ENCODE measurements at places on chromosomes 6 and 20.

GRCh38 chr6:80771941-80772340 is 665.5 kb downstream of the BCKDHB start:
- no peak for DNase-seq

DNA sequence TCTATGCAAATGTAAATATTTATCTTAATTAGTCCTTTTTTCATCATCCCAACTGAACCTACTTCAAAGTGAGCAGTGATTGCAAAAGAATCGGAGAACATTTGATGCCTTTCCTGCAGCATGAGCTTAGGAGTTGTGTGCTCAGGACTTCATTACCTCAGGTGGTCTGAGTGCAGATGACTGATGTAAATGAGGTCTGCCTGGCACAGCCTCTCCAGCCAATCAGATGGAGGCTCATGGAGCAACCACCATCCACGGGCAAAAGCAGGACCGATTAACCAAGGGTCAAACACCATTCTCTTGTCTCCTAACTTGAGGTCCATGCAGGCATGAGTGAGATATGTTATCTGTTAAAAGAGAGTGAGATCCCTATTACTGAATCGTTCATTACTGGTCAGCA is 165.7 kb upstream of the CARMIL1 start:
- DNase-seq = no peak

DNA sequence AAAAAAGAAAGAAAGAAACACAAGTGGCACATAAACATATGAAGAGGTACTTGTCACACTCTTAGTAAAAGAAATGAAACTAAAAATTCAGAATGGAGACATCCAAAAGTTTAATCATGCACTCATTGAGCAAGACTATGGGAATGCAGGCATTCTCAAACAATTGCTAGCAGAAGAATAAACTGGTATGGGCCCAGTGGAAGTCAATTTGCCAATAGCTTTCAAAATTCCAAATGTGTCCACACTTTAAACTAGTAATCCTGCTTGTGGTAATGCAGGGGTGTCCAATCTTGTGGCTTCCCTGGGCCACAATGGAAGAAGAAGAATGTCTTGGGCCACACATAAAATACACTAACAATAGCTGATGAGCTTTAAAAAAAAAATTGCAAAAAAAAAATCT is 97.4 kb downstream of the EPB41L2 start:
- DNase-seq = no peak

DNA sequence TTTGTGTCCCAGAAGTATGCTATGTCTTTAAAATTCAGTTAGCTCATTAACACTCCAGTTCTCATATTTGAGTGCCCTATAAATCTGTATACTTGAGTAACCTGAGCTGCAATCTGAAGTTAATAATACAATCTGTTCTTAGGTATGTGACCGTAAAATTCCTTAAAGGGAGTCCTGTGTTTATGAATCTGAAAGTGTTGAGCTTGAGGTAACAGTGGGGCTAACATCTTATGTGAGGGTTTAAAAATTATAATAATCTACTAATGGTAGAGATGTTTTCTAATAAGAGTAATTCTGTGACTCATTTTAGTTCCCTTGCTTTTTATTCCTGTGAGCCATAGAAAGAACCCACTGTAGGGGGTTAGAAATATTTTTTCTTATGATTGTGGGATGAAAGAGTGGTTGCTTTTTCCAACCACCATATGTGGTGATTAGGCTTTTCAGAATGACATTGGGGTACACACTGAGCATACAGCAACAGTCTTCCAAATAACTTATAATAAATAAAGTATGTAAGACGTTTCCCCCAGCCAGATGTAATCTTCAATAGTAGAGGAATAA is 121.2 kb downstream of the BCKDHB start:
- DNase-seq = no peak

GRCh38 chr6:15324427-15324985 is 78.6 kb downstream of the JARID2 start:
- no peak for DNase-seq

DNA sequence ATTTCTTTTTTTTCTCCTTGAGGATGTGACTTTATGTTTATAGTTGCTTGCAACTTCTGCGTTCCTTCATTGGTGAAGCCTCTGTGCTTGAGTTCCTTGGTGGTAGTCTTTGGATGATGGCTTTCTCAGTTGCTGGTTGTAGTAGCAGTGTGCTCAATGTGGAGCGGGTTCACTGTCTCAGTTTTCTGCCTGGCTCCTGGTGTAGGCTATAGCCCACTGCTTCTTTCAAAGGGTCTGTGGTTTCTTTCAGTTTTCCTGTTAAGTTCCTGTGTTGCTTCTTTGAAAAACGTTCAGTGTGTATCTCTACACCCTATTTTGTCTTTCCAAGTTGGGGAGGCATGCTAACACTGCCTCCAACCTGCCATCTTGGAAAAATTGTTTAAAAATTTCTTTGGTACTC is 33.9 kb upstream of the ZBTB24 start:
- DNase-seq = no peak

DNA sequence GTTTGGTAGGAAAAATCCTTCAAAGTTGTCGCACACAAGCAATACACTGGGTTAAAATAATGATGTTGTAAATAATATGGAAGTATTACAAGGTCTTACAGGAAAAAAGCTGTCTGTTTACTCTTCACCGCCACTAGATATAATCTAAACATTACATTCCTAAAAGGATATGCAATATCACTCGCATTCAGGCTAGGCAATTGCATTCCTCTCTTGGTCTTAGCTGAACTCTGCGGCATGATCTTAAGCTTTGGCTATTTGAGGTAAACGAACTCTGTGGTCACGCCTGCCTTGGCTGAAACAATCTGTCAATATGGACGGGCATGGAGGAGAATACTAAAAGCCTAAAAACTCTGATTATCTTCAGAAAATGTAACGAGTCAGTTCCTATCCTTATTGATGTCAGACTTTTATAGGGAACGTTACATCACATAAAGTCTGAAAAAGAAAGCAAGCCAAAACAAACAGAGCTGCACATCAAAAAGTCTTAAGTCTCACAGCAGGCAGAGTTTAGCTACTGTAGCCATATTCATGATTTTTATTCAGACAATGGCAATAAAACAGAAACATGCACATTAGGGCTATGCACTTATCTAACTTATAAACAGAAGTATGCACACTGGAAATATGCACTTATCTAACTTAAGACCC is 30.8 kb upstream of the FILIP1 start:
- peak; percentile 47 for DNase-seq

- DNase-seq = no peak
Observed at GRCh38 chr6:77463861-77464494, 687 bp upstream of the HTR1B start.

DNA sequence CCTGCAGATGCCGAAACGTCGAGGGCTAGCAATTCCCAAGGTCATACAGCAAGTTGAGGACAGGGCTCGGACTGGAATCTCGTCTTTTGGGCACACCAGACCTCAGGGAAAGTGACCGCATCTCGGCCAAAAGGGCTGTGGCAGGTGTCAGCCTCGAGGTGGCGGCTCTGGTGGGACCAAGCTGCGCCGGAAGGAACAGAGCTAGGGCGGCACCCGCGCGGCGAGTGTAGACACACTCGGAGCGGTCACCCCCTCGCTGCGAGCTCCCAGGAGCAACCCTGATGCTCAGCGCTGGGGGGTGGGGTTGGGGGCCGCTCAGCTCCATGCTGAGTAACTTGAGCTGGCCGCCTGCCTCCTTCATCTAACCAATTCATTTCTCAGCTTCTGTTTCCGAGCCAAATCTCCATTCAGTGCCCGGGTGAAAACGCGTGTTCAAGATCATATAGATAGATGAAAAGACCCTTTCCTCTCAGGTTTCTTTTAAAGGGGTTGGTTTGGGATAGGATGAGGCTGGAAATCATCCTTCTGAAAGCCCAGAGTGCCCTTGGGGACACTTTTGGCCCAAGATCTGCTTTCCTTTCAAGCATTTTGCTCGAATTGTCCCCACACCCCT is 2.2 kb upstream of the TUBB2B start:
- DNase-seq = no peak

- no peak for DNase-seq
Observed at GRCh38 chr6:169189686-169190085, 64.0 kb downstream of the THBS2 start.

DNA sequence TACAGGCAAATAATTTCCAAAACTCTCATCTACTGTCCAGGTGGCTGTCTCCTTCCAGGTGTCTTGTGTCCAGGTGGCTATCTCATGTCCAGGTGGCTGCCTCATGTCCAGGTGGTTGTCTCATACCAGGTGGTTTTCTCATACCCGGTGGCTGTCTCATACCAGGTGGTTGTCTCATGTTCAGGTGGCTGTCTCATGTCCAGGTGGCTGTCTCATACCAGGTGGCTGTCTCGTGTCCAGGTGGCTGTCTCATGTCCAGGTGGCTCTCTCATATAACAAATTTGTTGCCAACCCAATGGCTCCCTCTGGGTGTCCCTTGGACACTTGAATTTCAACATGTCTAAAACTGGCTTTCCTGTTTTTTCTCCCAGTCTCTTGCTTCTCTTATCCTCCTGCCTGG is 14.3 kb upstream of the SLC22A3 start:
- DNase-seq = no peak

DNA sequence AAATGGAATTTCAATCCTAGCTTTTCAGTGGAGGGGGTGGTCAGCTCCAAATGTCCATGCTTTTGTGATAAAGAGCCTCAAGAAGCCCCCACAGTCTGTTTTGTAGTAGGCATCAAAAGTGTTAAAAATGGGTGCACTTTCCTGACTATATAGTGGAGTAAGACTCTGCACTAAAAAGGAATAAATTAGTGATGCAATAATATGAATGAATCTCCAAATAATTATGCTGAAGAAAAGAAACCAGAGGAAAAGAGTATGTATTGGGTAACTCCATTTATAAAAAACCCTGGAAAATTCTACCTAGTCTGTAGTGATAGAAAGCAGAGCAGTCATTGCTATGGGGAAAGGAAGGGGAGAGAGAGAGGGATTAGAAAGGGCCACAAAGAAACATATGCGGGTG is 310.4 kb upstream of the SUPT3H start:
- DNase-seq = no peak

GRCh38 chr6:111774346-111774703 is 98.9 kb downstream of the FYN start:
- no peak for DNase-seq
